DMS53 (cell line): ENCODE measurements at places on chromosomes 12 and 14.
A peak's percentile ranks its signal among the peaks of the same experiment; 100 is the strongest.

- DNase-seq: no peak
Observed at GRCh38 chr12:110869026-110869425, 22.2 kb downstream of the CCDC63 start.

DNA sequence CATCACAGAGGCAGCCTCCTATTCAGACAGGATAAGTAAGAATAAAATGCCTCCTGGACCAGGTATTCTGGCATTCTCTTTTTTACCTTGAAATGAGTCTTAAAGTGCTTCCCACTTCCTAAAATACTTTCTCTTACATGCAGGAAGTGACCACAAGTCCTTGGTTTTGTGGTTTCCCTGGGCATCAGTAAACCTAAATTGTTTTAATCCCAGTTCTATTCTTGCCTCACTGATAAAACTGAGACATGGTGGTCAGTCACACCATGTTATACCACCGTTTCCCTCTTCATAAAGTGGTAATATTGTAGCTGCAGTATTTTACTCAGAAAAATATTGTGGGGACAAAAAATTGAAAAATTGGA is 1.2 kb upstream of the SALL2 start:
- no peak for DNase-seq

GRCh38 chr12:113022563-113023297 is 33.8 kb upstream of the DTX1 start:
- DNase-seq: no peak

DNA sequence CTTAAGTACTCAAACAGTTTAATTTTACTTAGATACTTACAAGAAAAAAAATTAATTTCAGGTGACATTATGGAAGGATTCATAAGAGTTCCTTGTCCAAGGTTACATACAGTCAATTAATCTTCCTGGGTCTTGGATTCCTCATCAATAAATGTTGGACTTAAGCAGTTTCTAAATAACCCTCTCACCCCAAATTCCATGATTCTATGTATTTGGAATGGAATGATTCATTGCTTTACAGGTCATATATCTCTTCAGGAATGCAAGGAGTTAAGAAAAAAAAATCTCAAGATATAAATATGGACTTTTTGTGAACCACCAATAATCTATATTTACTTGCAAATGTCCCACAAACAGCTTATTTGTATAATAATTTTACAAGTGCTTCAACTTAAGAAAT is 84.2 kb upstream of the BMP4 start:
- DNase-seq: no peak

DNA sequence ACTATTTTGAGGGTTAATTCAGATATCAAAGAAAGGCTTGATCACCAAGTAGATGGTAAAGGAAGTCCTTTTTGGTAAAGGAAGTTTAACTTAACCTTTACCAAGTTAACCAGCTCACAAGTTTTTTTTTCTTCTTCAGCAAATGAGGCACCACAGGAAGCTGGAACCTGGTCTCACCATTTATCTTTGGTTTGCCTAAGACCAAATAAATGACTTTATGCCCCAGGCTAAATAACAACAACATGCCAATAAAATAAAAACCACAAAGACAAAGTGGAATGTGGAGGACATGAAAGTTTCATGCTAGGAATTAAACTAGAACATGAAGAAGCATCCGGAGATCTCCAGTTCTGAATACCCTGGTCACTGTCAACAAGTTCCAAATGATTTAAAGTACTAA is 116.8 kb upstream of the PRICKLE1 start:
- DNase-seq: no peak

GRCh38 chr12:56684745-56685359 is 3.2 kb downstream of the PTGES3 start:
- DNase-seq: no peak

DNA sequence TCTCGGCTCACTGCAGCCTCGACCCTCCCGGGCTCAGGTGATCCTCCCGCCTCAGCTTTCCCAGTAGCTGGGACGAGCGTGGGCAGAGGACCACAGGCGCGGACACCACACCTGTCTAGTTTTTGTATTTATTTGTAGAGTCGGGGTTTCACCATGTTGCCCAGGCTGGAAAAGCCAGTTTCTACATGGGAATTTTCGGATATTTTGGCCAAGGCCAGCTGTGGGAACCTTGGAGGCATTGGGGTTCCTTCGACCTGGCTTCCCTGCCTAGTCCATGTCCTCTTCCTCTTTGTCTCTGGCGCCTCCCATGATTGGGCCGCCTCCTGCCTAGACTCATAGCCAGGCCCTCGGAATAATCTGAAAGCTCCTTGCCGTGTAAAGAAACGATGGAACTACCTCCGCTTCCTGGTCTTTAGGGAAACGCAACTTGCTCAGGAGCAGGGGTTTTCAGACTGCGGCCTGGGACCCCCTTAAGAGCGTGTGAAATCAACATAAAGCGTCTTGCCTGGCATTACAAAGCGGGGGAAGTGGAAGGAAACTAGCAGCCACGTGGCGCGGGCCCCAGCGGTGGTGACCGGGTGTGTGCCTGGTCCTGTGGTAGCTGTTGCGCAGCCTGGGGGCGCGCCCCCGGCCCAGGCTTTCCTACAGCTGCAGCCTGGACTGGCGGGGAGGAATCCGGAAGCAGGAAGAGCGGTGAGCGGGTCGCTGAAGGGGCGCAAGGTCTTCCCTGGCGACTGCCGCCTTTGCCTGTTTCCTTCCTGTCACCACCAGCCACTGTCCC is 1.4 kb upstream of the HSP90AA1 start:
- DNase-seq: peak; percentile 56

- DNase-seq: no peak
Observed at GRCh38 chr12:89084751-89085150, 267.6 kb downstream of the DUSP6 start.

DNA sequence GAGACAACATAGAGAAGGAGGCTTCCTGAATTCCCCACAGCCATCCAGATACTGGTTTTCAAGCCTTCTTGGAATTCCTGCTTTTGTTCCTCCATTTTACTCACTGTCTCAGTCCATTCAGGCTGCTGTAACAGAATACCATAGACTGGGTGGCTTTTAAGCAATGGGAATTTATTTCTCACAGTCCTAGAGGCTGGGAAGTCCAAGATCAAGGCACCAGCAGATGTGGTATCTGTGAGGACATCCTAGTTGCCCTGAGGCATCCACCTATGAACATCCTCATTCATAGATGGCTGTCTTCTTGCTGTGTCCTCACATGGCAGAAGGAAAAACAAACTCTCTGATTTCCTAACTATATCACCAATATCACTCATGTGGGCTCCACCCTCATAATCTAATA is 374.9 kb downstream of the FUT8 start:
- no peak for DNase-seq

GRCh38 chr12:84643993-84644392 is 268.6 kb downstream of the SLC6A15 start:
- DNase-seq: no peak

- DNase-seq: no peak
Observed at GRCh38 chr12:65657635-65658034, 166.6 kb upstream of the HMGA2 start.

DNA sequence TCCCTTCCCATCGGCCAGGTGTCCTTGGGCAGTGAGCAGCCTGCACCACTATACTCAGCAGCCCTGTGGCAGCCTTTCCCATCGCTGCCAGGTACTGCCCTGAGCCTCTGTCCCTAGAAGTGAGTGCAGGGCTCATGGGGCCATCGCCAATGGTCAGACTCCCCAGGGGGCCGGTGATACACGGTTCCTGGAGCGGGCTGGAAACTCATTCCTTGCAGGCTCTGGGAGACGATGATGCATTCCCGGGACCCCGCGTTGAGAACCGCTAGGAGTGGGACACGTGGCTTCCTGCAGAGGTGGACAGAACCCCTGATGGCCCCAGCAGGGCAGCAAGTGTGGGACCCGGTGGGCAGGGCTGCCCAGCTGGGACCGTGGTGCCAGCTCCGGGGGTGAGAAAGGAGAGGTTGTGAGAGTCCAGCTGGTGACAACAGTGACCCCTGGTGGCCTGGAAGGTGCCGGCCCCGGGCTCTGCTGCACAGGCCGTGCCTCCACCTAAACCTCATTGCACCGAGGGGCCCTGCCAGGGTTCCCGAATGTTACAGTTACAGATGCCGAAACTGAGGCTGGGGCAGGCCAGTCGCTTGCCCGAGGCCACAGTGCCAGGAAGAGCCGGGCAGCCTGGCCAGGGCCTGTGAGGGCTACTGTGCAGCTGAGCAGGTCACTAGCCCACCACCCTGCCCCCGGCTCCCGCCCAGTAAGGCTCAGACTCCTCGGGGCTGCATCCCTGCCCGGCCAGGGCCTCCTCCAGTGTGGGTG is 33.8 kb downstream of the FBRSL1 start:
- DNase-seq: peak; percentile 76

DNA sequence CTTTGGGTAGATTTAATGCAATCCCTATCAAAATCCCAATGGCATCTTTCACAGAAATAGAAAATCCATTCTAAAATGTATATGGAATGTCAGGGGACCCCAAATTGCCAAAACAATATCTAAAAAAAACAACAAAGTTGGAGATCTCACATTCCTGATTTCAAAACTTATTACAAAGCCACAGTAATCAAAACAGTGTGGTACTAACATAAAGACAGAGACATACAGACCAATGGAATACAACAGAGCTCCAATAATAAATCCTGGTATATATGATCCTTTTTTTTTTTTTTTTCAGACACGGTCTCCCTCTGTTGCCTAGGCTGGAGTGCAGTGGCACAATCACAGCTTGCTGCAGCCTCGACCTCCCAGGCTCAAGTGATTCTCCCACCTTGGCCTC is 4.7 kb downstream of the TMBIM4 start:
- no peak for DNase-seq

- DNase-seq: no peak
Observed at GRCh38 chr12:56878010-56878339, 56.2 kb downstream of the SDR9C7 start.

- no peak for DNase-seq
Observed at GRCh38 chr12:109422251-109422650, 54.8 kb downstream of the KCTD10 start.

DNA sequence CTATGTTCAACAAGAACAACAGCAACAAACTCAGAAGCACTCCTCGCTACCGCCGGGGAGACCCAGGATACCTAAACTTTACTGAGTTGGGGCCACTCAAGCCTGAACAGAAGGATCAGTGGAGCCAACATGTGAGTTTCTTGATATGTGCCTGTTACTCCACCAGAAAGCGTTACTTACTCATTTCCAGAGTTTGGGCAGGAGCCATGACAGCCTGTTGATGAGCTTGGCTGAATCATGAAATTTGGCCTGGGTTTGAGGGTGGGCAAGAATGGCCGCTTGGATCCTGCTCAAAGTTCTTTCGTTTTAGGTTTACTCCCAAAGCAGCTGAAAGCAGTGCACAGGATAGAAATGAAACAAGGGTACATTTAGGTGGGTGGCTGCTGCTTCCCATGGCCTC is 12.0 kb upstream of the GALNT6 start:
- DNase-seq: no peak

- peak; percentile 55 for DNase-seq
Observed at GRCh38 chr12:666766-667308, 3.6 kb upstream of the NINJ2 start.

DNA sequence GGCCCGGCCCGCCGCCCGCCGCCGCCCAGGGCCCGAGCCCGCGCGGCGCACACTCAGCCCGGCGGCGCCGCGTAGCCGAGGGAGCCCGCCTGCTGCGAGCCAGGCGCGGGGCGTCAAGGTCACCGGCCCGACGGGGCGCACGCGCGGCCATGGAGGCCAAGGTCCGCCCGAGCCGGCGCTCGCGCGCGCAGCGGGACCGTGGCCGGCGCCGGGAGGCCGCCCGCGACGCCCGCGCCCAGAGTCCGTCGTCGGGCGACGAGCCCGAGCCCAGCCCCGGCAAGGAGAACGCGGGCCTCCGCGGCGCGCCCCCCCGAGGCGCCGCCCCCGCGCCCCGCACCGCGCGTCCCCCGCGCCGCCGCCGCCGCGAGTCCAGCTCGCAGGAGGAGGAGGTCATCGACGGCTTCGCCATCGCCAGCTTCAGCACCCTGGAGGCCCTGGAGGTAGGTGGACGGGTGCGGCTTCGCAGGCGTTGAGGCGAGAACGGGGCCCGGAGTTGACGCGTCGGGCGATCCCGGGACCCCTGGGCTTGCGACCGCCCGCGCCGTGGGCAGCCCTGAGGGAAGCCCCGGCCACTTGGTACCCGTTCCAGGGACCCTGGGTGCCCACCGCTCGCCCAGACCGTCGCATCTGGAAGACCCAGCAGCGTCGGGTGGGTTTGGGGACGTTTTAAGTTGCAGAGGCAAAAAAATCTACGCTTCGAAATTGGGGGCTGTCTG is 629 bp downstream of the FBRSL1 start:
- DNase-seq: peak; percentile 71

DNA sequence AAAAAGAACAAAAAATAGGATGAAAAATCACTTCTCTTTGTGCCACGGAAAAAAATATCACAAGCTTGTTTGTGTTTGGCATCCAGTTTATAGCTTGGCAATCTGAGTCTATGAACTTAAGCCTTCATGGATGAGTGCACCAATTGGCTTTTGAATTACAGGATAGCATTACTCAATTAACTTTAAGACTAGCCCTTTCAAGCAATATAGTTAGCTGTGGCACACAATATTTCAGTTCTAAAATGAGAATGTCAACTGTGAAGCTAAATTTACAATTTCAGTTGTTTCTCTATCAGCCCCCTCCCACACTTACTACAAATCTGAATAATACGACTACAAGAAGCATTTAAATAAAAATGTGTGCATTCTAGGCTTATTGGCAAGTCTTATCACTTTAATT is 8.3 kb downstream of the RERG start:
- DNase-seq: no peak

DNA sequence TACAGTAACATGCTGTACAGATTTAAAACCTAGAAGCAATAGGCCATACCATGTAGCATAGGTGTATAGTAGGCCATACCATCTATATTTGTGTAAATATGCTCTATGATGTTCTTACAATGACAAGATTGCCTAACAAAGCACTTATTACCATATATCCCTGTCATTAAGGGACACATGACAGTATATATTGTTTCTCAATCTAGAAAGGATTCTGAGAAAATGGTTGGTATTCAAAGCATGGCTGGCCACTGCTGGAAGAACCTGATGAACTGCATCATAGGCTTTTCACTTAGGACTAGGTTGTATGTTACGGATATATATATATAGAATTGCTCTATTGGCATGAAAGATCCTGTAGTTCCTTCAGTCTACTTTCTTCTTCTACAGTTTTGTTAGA is 125.2 kb upstream of the SLC38A2 start:
- no peak for DNase-seq

GRCh38 chr12:47038270-47038748 is 41.1 kb upstream of the PCED1B start:
- peak; percentile 97 for DNase-seq

GRCh38 chr12:117100251-117100650 is 1.0 kb upstream of the TESC start:
- peak; percentile 72 for DNase-seq

GRCh38 chr14:54570047-54570446 is 3.1 kb downstream of the SAMD4A start:
- DNase-seq: no peak

GRCh38 chr14:104307246-104307626 is 168.8 kb downstream of the KIF26A start:
- DNase-seq: no peak

- no peak for DNase-seq
Observed at GRCh38 chr14:99841436-99842071, 48.3 kb downstream of the EML1 start.

DNA sequence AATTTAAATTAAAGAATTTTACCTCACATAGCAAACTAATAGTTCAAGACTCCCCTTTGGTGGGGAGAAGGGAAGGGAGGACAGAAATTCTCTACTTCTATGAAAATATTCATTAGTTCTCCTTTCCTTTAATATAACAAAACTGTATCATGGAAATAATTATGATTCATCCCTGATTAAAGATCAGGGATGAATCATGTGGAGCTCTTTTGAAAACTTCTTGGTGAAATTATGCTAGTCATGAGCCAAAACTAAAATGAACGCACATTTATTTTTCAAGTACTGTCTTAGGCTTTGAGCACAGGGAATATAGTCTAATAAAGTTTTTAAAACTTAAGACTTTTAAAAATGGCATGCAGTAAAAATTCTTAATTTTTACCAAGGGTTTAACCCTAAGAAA is 17.1 kb downstream of the TMBIM4 start:
- DNase-seq: no peak
